Hepatocyte (in vitro differentiated cells): ENCODE measurements at places on chromosomes 2 and 18. TPM values are rescaled to one million over a fixed set of nuclear protein-coding genes. Genes with fewer than 3 reads are reported as not detected.

Gene ACMSD
- total RNA-seq: 6.5 and 8.6 TPM in 2 replicates

Gene FABP1
- total RNA-seq: 165 and 244 TPM in 2 replicates

Gene AMER3
- 1.00 and 1.4 TPM in 2 replicates for total RNA-seq

GRCh38 chr2:126449677-126450076 is 206.3 kb upstream of the GYPC start:
- H3K36me3 ChIP-seq: no peaks in the 10 kb centered on the region
- no peaks in the 10 kb centered on the region for H3K27me3 ChIP-seq
- DNase-seq: no peak
- H3K4me3 ChIP-seq: no peak overlapping the region
- no peak overlapping the region for H3K27ac ChIP-seq
- no peaks in the 10 kb centered on the region for H3K4me1 ChIP-seq

DNA sequence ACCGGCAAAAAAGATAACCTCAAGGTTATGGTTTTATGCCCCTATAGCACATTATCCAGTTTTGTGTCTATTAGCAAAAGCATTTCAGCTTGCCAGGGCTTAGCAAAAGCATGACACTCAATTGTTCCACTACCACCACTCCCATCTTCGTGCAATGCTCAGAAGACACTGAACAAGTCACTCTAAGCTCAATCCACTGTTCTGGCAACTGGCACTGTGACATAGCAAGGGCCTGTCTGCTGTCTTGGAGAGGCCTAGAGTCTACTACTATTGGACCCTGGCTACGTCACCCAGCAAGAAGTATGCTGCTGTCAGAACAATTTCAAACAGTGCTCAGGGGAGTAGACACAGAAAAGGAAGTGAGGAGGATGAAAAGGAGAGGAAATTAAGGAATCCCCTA is 103.5 kb upstream of the PPP1CB start:
- peaks cover 22% of the 10 kb centered on the region for H3K4me1 ChIP-seq
- DNase-seq: peak; percentile 64
- no peak overlapping the region for H3K4me3 ChIP-seq
- peak overlapping the region; percentile 83 for H3K27ac ChIP-seq

DNA sequence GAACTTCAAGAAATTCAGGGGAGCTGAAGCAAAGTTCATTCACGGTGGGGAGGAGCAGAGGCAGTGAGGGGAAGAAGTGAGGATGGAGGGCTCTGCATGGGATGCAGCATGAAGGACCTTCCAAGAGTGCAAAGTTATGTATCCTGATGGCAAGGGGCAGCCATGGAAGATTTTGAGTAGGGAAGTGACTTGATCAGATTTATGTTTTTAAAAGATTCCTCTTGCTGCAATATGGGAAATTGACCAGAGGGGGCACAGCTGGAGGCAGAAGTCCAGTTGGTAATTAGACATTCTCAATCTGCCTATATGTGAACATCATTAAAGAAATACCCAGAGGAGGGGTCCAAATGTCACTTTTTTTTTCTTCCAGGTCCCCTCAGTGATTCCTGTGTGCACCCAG is 21.5 kb upstream of the ANXA4 start:
- no peaks in the 10 kb centered on the region for H3K36me3 ChIP-seq
- no peak overlapping the region for H3K4me3 ChIP-seq
- no peaks in the 10 kb centered on the region for H3K4me1 ChIP-seq
- DNase-seq: no peak
